Liver (tissue), 10 donors: ENCODE measurements at places on chromosomes 6 and 20.

GRCh38 chr20:39676857-39677391, 714.8 kb downstream of the DHX35 start:
- DNase-seq = no peak

DNA sequence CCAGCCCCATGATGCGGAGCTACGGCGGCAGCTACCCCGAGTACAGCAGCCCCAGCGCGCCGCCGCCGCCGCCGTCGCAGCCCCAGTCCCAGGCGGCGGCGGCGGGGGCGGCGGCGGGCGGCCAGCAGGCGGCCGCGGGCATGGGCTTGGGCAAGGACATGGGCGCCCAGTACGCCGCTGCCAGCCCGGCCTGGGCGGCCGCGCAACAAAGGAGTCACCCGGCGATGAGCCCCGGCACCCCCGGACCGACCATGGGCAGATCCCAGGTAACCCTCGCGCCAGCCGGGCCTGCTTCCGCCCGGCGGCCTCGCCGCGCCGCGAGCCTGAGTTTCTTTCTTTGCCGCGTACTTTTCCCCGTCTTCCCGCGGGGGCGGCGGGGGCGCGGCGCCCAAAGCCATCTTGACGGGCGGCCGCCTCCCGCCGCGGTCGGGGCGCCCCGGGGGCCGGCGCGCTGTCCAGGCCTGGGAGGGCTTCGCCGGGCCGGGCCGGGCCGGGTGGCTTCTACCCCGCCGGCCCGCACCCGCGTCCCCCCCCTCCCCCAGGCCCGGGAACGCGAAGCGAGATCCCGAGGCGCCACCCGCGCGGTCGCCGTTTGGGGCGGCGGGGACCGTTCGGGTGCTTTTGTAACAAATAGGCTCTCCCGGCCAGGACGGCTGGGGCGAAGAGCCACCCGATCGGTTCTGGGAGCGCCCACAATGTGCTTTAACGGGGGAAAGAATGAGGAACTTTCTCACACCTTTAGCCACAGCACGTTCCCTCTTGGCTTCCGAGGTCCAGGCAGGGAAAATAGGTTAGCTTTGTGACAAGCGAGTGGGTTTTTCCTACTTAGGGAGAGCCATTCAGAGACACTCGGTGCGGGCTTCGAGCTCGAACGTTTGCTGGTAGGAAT, 2.3 kb downstream of the ARID1B start:
- peak; percentile 70 for DNase-seq

- no peak for DNase-seq
Observed at GRCh38 chr20:1374246-1374645, 18.6 kb downstream of the FKBP1A start.

- no peak for DNase-seq
Observed at GRCh38 chr6:74690365-74690764, 515.5 kb downstream of the COL12A1 start.

DNA sequence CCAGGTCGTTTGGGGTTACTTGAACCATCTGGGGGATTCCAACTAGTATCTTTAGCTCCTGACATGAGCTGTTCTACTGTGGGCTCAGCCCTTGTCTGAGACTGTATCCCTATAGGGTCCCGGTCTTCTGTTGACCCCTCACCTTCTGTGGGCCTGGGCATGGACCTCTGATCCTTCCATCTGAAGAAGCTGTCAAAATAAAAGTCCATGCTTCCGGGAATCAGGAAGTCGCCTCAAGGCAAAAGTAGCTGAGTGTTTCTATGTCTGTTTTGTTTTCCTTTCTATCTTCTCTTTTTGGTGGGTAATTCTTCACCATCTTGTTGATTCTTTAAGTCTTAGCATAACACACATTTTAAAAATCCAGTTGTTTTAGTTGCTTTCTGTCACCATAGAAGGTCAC, 30.3 kb downstream of the ITPR3 start:
- DNase-seq = no peak

DNA sequence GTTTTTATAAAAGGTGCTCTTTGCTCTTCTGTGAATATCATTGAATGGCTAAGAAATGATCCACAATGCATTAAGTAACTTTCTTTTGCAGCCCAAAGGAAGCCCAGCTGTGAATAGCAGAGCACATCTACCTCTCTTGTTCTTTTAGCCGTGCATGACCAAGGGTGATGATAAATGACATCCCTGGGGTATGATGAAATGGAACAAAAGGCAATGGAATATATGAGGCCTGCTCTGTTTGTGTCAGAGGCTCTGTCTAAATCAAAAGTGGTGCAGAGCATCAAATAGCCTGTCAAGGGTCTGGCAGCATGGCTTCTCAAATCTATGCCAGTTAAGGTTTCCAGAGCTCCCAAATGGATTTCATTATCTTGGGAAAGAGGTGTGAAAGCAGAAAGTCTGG, 362.6 kb upstream of the RNF217 start:
- DNase-seq = no peak

DNA sequence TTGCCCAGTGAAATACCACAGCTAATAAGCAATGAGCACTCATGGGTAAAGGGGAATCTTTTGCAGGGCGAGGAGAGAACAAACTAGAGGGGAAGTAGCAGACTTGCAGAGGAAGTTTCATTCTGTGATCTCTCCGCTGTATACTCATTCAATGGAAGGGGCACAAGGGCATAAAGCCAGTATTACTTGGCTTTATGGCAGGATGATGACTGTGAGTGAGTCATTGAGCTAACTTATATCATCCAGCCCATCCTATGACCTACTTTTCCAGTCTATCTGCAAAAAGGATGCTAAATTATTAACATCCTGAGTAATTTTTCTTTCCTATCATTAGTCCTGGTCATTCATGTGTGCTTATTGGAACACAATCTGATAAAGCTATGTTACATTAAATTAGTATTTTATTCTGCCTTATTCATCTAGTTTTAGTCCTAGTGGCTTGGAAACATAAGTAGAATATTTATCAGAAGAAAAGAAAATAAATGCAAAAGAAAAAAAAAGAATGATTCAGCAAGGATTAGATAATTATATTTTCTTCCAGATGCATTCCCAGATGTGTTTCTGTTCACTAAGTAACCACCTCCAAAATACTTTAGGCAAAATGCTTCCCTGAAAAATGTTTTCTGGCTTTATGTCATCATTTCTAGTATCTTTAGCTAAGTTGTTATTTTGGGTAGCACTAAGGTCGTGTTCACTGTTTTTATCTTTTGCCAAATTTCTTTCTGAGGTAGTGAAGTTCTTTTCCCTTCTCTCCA, 471.7 kb downstream of the CDKAL1 start:
- no peak for DNase-seq

DNA sequence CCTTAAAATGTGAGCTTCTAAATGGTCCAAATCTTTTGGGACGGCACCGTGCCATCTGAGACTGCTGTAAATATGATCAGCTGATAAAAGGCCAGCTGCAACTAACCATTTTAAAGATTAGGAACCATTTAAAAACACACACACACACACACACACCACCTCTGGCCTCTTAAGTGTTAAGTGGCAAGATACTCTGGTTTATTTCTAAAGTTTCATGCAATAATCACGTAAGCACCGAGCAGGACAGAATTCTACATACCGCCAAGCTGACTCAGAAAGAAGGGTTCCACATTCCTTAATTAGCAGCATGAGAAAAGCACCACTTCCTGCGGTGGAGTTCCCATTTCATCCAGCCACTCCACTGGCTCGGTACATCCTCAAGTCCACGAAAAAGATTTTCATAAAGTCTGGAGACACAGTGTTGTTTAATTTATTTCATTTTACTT, 17.8 kb upstream of the ZNF217 start:
- peak; percentile 50 for DNase-seq

GRCh38 chr20:11301699-11302098, 616.0 kb upstream of the BTBD3 start:
- DNase-seq = no peak

DNA sequence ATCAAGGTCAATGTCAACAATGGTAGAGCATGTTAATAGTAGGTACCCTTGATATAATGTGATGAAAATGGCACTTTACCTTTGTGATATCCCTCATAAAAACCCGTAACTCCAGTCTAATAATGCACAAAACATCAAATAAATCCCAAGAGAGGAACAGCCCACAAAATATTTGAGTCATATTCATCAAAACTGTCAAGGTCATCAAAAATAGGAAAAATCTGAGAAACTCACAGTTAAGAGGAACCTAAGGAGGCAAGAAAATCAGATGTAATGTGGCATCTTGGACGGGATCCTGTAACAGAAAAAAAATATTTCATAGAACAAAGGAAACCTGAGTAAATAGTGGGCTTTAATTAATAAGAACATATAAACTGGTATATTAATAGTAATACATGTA, 25.5 kb upstream of the OSTM1 start:
- DNase-seq = no peak

DNA sequence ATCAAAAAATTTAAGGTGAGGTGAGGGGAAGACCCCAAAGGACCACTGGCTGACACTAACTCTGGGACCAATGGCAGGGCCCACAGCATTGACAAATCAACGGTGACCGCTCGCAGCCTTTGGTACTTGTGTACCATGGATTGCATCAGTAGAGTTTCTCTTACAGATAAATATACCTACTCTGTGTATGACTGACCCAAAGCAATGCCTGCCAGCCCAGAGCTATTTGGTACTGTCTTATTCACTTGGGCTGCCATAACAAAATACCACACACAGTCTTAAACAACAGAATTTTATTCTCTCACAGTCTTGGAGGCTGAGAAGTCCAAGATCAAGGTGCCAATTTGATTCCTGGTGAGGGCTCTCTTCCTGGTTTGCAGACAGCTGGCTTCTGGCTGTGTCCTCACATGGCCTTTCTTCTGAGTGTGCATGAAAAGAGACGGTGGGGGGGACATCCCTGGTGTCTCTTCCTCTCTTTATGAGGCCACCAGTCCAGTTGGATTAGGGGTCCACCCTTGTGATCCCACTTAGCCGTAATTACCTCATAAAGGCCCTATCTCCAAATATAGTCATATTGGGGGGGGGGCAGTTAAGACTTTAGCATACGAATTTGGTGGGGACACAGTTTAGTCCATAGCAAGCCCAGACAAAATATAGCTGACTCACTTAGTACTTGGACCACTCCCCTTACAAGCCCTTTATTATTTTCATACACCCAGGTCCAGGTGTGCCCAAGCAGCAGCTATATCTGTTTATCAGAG, 336.3 kb downstream of the CD83 start:
- DNase-seq = no peak
